ENCODE measurements at places on chromosomes 4 and X.

DNA sequence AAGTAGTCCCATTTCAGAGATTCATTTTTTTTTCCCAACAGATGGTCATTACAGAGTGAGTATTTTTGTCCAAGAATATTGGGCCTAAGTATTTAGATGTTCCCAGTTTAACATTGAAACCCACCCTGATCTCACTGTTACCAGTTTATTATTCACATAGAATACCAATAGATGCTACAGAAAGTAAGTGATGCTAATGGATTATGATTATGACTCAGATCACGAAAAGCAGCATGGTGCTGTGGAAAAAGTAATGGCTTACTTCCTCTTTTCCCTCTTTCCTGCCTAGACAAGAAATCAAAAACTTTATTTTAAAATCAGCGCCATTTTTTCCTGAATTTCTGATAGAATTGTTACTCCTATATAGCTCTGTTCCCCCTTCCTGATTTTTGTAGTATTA is 51.9 kb downstream of the GSPT2 start:
- no peak for DNase-seq

GRCh38 chrX:24184018-24184417 is 34.5 kb downstream of the ZFX start:
- DNase-seq, result no peak

- DNase-seq, result no peak
These were observed 2.7 kb upstream of the ACOT9 start for GRCh38 chrX:23745786-23746185.

DNA sequence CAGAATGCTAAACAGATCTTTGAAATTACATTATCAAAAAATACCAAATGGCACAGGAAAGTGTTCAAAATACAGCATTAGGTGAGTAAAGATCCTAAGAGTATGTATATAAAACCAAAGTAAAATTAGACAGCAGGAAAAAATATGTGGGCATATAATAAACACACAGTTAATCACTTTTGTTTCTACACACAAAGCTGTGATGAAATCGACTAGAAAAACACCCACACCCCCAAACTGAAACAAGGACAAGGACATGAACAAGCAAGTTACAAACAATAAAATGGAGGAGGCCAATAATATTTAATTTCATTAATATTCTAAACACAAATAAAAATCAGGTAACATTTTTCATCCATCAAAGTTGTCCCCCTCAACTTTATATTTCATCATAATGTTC is 143.2 kb downstream of the FRYL start:
- DNase-seq, result no peak

DNA sequence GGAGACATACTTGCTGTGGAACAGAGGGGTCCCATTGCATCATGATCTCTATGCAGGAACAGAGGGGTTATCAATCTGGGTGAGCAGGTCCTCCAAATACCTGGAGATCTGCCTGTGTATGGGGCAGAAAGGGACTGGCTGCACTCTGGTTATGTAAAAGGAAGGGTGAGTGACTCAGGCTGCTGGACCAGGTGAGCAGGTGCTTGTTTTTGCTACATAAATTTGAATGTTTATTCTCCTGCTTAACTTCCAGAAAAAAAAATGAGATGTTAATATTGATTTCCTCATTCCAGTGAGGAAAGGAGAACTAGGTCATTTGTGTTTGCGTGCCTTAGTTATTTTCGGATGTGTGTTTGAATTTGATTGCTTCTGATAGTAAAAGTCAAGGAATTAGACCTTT is 225.8 kb upstream of the TRAM1L1 start:
- no peak for DNase-seq

DNA sequence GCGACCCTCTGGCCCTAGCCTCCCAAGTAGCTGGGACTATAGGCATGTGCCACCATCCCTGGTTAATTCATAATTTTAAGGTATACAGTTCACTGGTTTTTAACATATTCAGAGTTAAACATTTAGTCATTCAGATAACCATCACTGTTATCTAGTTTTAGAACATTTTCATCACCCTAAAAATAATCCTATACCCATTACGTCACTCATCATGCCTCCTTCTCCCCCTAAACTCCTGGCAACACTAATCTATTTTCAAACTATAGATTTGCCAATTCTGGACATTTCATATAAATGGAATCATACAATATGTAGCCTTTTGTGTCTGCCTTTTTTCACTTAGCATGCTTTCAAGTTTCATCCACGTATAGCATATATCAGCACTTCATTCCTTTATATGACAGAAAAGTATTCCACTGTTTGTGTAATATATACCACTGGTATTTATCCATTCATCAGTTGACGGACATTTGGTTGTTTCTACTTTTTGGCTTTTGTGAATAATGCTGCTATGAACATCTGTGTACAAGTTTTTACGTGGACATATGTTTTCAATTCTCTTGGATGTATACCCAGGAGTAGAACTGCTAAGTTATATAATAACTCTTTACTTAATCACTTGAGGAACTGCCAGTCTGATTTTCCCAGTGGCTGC is 32.0 kb upstream of the RPS3A start:
- no peak for DNase-seq

GRCh38 chr4:136390824-136391223 is 1141.5 kb downstream of the PCDH18 start:
- DNase-seq, result no peak

GRCh38 chr4:92359491-92359890 is 55.7 kb downstream of the GRID2 start:
- DNase-seq, result peak; percentile 32

GRCh38 chrX:112066813-112067212 is 15.8 kb downstream of the TRPC5 start:
- no peak for DNase-seq

DNA sequence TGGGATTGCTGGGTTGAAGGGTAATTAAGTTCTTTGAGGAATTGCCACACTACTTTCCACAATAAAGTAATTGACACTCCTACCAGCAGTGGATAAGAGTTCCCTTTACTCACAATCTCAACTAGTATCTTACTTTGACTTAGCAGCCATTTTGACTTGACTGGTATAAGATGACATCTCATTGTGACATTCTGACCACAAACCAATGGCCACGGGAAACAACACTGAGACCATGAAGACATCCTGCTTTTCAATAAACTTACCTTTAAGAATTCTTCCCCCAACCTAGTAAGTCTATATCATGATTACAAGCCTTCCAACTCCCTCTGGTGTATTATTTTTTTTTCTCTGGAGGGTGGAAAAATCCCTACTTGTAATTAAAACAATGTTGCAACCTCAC is 66.9 kb upstream of the WDR1 start:
- DNase-seq, result no peak

- no peak for DNase-seq
These were observed 62.9 kb upstream of the NDST3 start for GRCh38 chr4:117971403-117971802.

DNA sequence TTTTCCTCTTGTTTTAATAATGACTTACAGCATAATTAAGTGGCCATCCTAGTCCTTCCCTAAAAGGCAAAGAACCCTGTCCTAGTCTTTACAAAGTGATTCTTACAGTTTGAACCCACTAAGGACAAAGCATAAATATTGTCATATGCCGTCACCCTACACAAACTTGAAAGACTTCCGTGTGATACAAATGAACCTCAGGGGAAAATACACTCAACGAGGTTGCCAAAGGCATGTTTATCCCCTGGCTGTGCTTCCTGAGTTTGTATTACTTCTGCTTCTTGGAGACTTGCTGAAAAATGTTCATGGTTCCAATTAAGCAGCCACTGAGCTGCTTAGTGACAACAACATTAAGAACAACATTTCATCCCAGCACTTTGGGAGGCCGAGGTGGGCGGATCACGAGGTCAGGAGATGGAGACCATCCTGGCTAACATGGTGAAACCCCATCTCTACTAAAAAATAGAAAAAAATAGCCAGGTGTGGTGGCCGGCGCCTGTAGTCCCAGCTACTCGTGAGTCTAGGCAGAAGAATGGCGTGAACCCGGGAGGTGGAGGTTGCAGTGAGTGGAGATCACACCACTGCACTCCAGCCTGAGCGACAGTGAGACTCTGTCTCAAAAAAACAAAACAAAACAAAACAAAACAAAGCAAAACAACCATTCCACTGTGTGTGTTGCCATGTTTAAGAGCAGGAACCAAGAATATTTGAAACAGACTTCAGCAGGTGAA is 16.2 kb downstream of the RASSF6 start:
- peak; percentile 18 for DNase-seq
